ENCODE measurements at places on chromosomes 2 and 18.

- no peak for DNase-seq
Measured at GRCh38 chr2:127721311-127721977, 20.1 kb downstream of the SFT2D3 start.

GRCh38 chr2:147182260-147182659 is 662.6 kb upstream of the ACVR2A start:
- no peak for DNase-seq

DNA sequence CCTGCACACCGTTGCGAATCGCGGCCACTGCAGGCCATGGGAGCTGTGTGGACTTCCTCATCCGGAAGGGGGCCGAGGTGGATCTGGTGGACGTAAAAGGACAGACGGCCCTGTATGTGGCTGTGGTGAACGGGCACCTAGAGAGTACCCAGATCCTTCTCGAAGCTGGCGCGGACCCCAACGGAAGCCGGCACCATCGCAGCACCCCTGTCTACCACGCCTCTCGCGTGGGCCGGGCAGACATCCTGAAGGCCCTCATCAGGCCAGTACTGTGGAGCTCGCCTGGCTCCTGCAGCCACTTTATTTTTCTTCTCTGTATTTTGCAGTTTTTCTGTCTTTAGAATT is 9.0 kb downstream of the ASB1 start:
- no peak for DNase-seq

DNA sequence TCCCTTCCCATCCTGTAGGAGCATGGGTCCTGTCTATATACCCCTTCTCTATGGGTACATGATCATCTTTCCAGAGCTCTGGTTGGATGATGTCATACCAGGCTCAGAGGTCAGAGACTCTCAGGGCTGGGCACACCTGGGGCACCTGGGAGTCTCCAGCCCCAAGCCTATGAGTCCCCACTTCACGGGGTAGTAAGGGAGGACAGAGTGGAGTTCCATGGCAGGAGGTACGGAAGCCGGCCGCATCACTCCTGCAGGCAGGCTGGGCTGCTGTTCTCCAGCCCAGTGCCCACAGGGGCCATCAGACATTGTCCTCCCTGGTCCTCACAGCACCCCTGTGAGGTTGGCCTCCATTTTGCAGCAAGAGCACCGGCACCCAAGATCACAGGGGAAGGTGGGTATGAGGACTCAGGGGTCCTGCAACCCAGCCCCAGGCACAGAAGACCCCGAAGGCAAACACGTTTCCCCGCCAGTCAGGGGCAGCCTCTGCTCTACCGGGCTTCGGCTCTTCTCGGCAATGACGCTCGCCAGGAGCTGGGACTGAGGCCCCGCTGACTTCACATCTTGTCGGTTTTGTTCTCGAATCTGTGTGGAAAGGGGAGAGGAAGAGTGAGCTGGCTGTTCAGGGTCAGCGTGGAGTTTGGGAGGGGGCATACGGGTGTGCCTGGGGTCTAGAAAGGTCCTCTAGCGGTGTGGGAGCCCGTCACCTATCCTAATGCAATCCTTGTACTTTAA is 91.5 kb downstream of the ADD2 start:
- no peak for DNase-seq

GRCh38 chr2:113117541-113118262 is 9.7 kb upstream of the IL1RN start:
- no peak for DNase-seq

DNA sequence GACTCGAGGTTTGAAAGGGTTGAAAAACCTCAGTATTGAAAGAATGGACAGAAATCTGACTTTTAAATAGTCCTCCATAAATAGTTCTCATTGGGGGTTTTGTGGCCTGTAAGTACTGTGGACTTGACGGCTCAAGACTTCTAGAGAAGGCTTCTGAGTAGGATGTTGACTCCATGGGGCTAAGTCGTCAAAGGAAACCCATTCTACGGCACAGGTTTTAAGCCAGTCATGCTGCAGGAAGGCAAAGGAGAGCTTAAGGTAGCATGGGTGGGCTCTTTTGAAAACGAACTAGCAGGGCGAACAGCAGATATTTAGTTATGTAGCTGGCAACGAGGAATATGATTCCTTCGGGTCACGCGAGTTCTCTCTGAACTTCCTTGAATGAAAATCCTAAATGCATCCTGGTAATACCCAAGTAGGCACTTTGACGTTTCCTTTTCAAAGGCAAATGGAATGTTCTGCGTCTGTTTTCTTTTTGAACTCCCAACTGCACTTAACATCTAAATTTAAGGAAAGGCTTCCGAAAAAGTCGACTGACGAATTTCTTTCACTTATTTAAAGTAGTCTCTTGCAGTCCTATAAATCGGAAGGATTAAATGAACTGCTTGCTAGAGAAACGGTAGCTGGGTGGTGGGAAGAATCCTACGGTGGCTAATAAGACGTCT is 1.1 kb upstream of the NEDD4L start:
- DNase-seq: no peak

DNA sequence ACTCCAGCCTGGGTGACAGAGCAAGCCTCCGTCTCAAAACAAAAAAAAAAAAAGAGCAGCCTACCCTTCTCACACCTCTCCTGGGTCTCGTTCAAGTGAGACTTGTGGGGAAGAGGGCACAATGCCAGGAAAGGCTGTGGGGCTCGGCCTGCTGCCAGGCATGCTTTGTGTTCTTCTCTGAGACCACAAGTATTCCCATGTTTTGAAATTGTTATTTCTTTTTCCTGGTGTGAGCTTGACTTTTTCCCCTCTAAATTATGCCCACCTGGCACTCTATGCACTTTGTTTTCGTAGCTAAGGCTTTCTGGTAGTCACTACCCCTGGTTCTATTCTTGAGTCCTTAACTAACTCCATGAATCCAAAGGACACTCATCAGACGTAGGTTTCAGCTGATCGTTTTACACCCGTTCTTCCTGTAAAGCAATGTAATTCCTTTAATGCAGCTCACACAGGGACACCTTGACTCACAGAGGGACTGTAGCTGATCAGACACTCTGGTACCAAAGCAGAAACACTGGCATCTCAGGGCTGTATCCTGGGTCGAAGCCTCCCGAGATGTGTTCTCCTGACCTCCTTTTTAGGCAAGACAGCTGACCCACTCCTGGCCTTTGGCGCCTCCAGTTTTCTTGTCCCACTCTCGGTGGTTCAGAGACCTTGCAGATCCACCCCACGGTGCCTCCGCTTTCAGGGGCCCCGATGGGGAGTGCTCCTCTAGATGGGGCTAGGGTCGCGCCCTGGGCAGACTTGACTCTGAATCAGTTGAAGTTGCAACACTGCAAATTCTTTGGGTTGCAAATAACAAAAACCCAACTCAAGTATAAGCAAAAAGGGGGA is 193.3 kb upstream of the AGAP1 start:
- DNase-seq: no peak
